ENCODE measurements at places on chromosomes 3 and 15.

DNA sequence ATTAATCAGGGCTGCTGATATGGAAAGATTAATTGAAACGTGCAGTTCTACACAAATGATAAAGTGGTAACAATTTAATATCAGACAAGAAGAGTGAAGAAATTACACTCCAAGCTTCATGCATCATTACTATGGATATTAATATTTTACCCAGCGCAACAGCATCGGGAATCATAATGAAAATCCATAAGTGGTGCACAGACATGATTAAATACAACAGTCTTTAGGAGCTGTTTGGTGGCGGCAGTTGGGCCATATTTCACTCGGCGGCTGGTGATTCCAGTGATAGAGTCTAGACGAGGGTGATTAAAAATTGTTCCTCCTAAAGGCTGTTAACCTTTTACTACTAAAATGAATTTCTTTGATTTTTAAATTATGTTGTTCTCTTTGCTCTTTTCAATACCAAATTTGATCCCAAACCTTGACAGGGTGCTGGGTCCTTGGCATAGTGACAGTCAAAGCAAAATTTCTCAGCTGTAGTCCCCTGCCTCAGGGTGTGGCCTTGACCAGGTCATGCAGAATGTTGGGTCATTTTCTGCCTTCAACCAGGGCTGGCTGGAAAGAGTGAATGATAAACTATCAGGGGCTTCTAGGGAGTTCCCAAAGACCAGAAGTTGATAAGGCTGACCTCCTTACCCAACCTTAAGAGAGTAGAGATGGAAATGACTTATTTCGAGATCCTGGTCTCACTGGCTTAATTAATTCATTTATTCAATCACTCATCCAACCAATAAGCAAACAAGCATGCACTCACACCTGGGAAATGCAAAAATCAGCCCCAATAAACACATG lies 392.0 kb downstream of the IL20RB start:
- no peak for DNase-seq

GRCh38 chr15:76006136-76006778 lies 6.0 kb downstream of the NRG4 start:
- no peak for DNase-seq

- DNase-seq, result no peak
Measured at GRCh38 chr3:150285601-150286000, 122.5 kb upstream of the TSC22D2 start.

GRCh38 chr3:97487587-97487986 lies 277.0 kb upstream of the ARL6 start:
- DNase-seq, result no peak

GRCh38 chr3:148932972-148933371 lies 58.4 kb upstream of the GYG1 start:
- DNase-seq, result no peak

DNA sequence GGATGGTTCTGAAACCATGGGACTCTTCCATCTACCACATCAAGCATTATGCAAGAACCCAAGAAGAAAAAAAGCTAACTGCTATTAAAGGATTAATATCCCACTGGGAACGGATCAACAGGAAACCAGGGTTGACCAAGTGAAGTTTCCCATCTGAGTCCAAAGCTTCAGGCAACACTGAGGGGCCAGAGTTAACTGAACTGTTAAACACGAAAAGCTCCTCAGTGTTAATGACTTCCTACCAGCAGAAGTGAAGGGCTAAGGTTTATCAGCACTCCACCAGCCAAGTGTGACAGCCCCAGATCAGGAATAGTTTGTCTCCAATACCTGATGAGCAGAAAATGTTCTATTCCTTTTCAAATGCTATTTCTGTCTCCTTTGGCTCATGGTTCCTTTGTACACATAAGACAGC lies 36.7 kb downstream of the PTPN9 start:
- DNase-seq, result no peak

GRCh38 chr3:24149032-24149431 lies 203.9 kb downstream of the NR1D2 start:
- no peak for DNase-seq

DNA sequence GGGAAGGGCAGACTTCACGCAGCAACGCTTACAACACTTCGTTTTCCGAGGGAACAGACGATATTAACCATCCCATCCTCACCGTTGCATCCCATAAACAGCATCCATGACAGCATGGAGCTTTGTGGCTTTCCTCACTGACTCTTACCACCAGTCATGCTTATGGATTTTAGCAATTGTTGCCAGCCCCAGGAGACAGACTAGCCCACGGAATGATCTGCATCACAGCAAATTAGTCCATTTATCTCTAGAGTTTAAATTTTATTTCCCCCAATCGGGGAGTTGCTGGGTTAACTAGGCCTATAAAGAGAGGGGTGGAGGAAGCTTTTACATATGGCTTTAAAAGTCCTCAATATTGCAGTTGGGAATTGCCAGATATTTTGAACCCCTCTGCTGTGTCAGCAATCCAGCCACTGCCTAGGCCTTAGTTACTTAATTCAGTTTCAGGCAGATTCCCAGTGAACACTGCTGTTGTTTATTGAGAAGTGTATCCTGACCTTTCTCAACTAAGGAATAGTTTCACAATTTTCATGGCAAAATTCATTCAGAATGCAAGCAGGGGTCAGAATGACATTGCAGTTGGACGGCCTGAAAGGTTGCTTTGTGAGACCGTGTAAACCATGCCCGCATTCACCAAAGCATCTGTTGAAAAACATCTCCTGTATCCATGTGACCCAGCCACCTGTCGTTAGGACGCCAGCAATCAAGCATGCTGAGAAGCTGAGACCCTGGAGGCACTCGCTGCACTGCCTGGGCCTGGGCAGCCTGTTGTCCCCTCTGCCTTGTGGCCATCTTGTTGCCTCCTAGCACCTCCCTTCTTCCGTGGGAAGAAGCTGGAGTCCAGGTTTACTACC lies 397.4 kb upstream of the TPM1 start:
- DNase-seq, result no peak

DNA sequence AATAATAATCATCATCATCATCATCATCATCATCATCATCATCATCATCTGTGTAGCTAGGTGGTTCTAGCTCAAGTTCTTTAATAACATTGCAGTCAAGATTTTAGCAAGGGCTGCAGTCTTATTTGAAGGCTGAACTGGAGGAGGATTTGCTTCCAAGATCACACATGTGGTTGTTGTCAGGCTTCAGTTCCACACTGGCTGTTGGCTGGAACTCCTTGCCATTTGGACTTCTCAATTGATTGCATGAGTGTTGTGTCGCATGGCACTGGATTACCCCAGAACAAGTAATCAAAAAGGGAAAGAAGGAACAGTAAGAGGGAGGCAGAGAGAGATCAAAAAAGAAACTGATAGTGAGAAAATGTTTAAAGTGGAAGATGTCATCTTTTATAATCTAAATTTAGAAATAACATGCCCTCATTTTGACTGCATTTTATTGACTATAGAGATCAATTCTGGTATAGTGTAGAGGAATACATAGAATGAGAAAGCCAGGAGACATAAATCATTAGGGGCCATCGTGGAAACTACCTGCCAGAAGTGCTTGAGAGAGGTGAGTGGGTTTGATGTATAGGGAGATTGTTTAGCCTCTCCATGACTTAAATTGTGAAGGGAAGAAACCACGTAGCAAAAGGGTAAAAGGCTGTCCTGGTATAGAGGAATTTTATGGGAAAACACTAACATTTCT lies 346.6 kb upstream of the RBMS3 start:
- DNase-seq, result no peak

GRCh38 chr15:29939404-29939803 lies 117.1 kb upstream of the TJP1 start:
- DNase-seq, result no peak

DNA sequence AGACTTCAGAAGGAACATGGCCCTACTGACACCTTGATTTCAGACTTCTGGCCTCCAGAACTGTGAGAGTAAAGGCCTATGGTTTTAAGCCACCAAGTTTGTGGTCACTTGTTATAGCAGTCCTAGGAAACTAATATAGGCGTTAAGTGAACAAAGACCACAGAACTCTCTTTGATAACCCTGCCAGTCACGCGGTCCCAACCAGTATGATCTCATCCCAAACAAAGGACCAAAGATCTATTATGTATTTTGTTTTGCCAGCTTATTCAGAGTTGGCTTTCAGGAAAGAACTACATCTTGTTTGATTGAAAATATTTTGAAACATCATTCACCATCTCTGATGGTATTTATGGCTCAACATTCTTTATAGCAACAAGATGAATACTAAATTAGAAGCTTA lies 294.4 kb upstream of the SLCO3A1 start:
- DNase-seq, result no peak

- DNase-seq, result no peak
Measured at GRCh38 chr3:64408770-64409169, 183.5 kb upstream of the PRICKLE2 start.

DNA sequence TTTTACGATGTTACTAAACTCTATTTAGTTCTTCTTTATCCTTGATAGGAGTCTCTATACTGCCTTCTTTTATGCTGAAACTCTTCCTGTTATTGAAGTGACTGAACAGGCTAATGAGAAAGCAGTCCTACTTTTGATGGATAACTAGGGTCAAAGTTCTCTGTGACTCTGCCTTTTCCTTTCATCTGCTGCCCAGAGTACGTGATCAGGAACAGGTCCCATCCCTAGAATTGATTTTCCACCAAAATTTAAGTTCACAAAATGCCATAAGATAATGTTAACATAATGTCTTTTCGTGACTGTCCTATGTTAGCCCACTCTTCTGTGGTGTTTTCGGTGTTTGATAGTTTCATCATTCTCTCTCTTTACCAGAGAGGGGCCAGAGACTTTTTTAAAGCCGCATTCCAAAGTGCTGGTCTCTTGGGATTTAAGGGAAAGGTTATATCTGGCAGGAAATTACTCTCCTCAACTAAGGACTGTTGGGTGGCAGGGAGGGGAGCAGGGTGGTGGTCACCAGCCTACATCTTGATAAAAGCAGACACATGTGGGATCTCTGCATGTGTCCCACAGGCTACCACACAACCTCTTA lies 50.3 kb upstream of the PLXND1 start:
- DNase-seq, result no peak
